ENCODE measurements at places on chromosomes 5 and 9. TPM values are rescaled to one million over a fixed set of nuclear protein-coding genes. Genes with fewer than 3 reads are reported as not detected.

GFI1B gene
- polyA plus RNA-seq: 0.74 TPM

PLK2 gene
- polyA plus RNA-seq: 1.5 TPM

TAF1L gene
- polyA plus RNA-seq: not detected

SKP2 gene
- polyA plus RNA-seq: 17.3 TPM

PPP3R2 gene
- not detected for polyA plus RNA-seq

DDX4 gene
- not detected for polyA plus RNA-seq

KCNV2 gene
- polyA plus RNA-seq: not detected

HK3 gene
- not detected for polyA plus RNA-seq

PCDHA11 gene
- polyA plus RNA-seq: not detected

TIMD4 gene
- polyA plus RNA-seq: not detected

PAX5 gene
- polyA plus RNA-seq: 65.3 TPM

All from IgD-negative memory B cell (primary cell).